ENCODE measurements at places on chromosomes 7 and 10.

GRCh38 chr7:142647749-142648148 is 101.5 kb upstream of the PRSS1 start:
- DNase-seq: no peak

- DNase-seq: peak; percentile 42
Measured at GRCh38 chr7:2735744-2736143, 47.7 kb downstream of the AMZ1 start.

GRCh38 chr7:117963264-117964197 is 90.3 kb upstream of the CTTNBP2 start:
- no peak for DNase-seq

GRCh38 chr7:128812514-128813168 is 17.6 kb upstream of the FLNC start:
- DNase-seq: no peak

DNA sequence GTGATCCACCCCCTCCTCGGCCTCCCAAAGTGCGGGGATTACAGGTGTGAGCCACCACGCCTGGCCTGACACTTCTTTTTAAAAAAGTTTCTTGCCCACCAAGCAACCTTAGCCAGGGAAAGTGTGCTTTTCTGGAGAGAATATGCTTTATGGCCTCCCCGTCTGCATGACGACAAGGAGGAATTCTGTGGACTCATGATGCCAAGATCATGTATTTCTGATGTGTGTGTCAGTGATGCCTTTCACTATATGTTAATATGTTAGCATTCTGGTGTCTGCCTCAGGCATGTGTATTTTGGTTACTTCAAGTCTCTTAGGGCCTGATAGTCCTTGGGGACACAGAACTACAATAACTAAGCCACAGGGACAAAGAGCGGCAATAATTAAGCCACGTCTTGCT is 2.1 kb downstream of the PDSS1 start:
- DNase-seq: no peak

- no peak for DNase-seq
Measured at GRCh38 chr10:78300526-78300925, 266.9 kb downstream of the RPS24 start.

DNA sequence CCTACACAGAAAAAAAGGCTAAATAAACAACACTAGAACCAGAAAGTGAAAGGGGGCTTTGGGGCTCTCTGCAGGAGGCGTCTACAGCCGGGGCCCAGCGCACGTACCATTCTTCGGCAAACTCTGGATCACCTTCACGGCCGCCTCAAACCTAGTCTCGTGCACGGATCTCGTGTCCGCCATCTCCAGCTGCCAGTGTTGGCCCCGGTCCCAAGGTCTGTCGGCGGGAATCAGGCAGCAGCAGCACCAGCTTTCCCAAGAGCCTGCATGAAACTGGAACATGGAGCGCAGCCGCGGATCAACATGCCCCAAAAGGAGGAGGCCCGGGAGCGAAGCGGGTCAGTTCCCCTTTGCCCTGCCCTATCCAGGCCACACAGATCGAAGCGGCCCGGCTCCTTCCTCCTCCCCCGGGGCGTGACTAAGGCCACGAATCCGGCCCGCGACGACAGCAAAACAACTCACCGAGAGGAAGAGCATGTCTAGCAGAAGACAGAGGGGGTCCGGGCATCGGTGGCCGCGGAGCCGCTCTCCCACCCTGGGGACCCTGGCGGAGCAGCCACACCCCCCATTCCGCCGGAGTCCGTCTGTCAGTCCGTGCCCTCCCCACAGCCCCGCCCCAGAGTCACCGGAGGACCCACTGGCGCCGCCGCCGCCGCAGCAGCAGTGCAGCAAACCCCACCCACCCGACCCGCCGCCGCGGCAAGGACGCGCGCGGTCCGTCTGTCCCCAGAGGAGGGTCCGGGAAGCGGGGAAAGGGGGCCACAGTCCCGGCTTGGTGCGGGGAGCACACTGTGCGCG is at the start of gene ACBD5:
TSS of gene ACBD5 (minus strand) at position 586 of the 798 bp plus-strand sequence. CDS start at position 477, 109 bp downstream.
- DNase-seq: peak; percentile 92

GRCh38 chr7:71243736-71244410 is 111.9 kb downstream of the GALNT17 start:
- no peak for DNase-seq

DNA sequence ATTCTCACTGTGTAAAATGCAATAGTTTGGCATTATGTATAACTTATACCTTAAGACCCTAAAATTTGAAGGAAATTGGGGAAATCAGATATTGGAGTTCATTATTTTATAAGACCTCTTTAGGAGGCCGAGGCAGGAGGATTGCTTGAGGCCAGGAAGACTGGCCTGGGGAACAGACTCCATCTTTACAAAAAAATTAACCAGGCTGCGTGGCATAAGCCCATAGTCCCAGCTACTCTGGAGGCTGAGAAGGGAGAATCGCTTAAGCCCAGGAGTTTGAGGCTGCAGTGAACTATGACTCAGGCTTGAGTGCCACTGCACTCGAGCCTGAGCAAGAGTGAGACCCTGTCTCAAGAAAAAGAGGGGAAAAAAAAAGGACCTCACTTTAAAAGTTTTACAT is 14.0 kb upstream of the PBLD start:
- DNase-seq: no peak

- no peak for DNase-seq
Measured at GRCh38 chr10:34786464-34786863, 28.6 kb downstream of the PARD3 start.

- no peak for DNase-seq
Measured at GRCh38 chr7:83502636-83503035, 146.3 kb downstream of the SEMA3E start.

- no peak for DNase-seq
Measured at GRCh38 chr7:123131556-123131955, 68.2 kb downstream of the SLC13A1 start.

- no peak for DNase-seq
Measured at GRCh38 chr7:82760831-82761230, 317.3 kb upstream of the CACNA2D1 start.

DNA sequence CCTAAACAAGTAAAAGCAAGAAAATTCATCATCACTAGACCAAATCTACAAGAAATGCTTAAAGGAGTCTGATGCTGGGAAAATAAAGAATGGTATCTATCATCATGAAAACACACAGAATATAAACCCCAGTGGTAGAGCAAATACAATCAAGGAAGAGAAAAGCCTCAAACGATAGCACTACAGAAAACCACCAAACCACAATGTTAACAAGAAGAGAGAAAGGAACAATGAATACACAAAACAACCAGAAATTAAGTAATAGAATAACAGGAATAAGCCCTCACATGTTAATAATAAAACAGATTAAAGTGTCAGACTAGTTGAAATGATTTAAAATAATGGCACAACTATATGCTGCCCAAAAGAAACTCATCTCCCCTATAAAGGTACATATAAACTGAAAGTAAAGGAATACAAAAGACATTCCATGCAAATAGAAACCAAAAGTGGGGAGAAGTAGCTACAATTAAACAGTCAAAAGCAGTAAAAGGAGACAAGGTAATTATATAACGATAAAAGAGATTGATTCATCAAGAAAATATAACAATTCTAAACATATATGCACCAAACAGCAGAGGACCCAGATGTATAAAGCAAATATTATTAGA is 77.3 kb downstream of the JMJD1C start:
- DNase-seq: no peak

GRCh38 chr7:138784692-138785091 is 13.1 kb upstream of the TMEM213 start:
- no peak for DNase-seq

DNA sequence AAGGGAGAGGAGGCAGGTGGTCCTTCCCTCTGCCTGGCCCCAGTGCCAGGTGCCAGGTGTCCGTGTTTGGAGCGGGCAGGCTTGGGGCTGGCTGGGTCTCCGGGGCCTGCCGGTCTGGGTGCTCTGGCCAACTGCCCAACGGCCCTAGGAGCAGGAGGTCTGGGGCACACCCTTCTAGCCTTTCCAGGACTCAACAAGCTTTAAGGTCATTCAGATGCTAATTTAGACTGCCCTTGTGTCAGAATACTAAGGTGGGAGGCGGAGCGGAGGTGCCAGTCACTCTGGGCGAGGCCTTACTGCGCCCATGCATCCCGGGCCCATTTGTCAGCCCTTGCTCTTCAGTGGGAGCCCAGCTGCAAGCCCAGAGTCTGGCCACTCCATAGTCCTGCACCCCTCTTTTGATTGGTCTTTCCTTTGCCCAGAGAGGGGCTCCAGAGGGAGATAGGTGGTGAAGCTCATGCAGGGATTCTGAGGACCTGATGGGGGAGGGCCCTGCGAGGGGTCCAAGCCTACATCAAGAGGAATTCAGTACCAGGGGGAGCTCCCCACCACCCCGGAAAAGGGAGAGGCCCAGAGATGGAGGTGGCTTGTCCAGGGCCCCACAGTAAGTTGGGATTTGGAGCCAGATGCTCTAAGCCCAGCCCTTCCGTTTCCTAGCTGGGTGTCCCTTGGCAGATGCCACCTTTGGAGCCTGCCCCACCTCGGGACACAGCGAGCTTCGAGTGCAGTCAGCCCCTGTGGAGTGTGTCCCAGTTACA is 1.3 kb downstream of the PGAM2 start:
- peak; percentile 41 for DNase-seq

DNA sequence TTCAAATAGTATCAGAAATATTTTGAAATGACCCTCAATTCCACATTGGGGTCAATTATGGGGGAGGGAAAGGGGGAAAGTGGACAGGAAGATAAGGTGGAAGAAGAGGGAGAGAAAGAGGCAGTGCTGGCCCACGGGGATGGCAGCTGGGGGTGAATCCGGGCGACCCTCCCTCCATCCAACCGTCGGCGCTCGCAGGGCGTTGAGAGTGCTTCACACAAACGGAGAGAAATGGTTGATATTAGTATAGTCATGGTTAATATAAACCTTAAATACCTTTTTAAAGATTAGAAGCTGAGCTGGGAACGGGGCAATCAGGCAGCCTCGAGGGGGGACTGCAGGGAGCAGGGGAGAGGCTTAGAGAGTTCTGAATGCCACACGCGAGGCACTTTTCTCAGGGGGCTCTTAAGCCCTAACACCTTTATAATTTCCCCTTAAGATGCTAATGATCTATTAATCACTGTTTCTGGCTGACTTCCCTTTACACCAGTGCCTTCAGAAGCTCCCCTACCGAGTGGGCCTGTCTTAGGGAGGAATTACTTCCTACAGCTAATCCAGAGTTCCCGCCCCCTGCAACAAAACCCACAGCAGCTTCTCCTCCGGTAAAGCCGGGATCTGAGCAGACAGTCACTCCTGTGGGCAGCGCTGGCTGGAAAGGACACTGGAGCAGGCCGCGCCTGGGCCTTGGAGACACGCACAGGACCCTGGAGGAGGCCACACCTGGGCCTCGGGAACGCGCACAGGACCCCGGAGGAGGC is 39.5 kb downstream of the PRKAG2 start:
- DNase-seq: no peak

DNA sequence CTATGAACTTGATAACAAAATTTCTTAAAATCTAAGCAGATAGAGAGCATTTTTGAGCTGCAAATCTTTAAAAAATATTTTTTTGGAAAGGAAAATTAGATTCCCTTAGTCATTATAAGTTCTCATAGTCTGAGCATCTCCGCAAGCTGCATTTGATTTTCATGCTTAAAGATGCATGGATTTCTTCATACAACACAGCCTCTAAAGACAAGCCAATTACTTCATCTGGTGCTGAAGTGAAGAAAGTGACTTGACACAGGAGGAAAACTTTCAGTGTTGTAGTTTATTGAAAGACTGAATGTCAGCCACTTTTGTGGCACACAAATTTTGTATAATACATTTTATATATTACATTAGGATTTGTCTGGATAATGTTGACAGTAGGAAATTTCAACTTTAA is 22.5 kb downstream of the SEMA3D start:
- DNase-seq: no peak

- DNase-seq: no peak
Measured at GRCh38 chr10:95241533-95241932, 47.5 kb downstream of the ACSM6 start.
